ENCODE measurements at places on chromosomes 3 and 15.
A peak's percentile ranks its signal among the peaks of the same experiment; 100 is the strongest.

GRCh38 chr3:69288161-69288895 is 97.6 kb downstream of the FRMD4B start:
- no peak for DNase-seq

GRCh38 chr3:94587291-94587690 is 524.4 kb downstream of the NSUN3 start:
- no peak for DNase-seq

DNA sequence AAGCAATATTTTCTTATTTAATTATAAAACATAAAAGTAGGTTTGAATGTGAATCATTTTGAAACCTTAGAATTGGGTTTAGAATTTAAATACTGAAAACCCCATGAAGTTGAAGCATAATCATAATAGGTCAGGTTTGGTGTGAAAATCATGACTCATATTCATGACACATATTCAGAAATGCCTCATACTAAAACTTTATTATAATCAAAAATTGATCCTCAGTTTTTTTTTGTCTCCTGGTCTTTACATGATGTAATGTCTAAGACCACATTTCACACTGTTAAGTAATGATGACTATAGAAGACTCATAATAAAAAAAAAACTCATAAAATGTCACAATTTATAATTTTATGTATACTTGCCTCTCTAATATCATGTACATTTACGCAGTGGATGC is 190.4 kb downstream of the FOXP1 start:
- peak; percentile 76 for DNase-seq

DNA sequence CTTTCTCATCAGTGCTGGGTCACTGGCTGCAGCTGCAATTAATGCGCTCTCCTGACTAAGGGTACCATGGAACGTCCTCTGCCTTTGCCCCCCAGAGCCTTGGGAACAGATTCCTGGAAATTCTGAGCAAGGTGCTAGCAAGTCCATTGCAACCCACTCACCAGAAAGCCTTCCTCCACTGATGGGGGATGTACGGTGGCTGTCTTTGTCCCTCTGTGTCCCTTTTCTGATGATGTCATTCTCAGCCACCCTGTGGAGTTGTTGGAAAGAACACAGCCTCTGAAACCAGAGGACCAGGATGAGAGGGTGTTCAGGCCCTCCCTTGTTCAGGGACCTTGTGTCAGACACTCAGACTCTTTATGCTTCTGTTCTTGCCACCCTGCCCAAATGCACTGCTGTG is 38.1 kb upstream of the ZBTB38 start:
- peak; percentile 37 for DNase-seq

DNA sequence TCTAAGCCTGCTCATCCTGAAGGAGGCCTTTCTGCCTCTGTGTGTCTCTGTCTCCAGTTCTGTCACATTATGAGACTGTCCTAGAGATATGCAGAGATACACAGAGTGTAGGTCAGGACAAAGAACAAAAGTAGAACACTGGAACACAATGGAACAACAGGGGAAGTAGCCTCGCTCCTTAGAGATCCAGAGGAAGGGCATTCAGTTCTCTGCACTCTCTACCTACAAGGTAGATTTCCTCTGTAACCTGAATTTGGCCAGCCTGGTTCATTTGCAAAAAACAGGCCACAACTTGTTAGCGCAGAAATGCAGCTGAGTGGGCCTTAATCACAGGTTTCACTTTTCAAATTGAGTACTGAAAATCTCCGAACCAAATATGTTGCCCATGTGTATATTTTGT is 19.4 kb downstream of the NEK10 start:
- no peak for DNase-seq

GRCh38 chr15:52220937-52221660 is 29.9 kb upstream of the GNB5 start:
- DNase-seq, result no peak

DNA sequence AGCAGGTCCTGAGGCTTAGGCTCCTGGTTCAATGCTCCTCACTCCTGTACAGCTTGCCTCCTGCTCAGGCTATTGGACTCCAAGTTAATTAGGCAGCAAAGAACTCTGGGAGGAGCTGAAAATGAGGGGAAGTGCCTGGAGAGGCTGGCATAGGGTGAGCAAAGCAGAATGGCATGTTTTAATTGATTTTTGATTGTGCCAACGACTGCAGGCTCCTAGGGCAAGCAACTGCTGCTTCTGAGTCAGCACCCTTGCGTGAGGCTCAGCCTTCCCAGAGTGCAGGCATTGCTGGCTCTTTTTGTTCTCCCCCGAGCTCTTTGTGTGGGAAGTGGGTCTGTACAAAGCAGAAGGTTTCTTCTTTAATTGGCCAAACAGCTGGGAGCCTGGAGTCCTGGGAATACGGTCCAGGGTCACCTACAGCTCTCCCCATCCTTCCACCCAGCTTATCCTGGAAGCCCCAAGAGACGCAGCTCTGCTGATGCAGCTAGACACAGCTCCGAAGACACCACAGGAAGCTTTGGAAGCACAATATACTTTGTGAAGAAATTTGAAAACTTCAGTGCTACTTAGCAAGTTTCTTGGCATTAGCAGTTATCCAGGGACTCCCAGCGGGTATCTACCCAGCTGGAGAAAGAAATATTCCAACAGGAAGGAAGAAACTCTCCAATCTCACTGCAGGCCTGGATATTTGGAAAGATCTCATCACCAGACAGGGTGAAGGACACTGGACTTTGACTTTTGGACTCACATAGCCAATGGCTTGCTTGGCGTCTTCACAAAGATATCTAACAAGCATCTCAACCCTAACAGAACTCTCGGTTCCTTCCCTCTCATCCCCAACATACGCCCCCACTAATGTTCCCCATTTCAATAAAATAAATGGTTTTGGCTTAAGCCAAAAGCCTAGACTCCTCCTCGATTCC is 76.8 kb downstream of the BDH1 start:
- DNase-seq, result no peak

DNA sequence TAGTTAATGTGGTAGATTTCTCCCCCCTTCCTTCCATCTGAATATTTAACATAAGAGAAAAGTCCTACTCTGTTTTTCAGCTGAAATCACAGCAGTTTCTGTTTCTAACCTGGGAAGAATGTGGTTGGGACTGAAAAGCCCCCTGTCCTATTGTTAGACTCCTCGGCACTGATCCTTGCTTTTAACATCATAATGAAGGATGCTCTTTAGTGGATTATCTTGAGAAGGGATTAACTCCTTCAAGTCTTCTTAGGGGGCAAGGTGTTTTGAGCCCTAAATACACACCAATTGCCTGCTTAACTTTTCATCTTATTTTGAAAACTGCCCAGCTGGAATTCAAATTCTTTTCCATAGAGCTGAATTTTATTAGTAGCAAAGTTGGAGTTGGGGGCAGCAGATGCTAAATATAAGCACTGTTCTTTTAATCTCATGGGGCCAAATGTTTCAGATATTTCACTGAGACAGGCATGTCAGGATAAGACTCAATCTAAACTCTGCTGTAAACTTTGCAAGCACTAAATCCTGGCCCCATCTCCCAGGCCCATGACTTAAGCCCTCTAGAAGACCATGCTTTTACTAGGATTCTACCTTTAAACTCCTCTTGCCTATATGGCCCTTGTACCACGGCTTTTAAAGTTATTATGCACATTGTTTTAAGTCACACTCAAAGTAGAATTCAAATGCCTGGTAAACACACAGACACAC is 243.2 kb upstream of the NR2F2 start:
- DNase-seq, result no peak

DNA sequence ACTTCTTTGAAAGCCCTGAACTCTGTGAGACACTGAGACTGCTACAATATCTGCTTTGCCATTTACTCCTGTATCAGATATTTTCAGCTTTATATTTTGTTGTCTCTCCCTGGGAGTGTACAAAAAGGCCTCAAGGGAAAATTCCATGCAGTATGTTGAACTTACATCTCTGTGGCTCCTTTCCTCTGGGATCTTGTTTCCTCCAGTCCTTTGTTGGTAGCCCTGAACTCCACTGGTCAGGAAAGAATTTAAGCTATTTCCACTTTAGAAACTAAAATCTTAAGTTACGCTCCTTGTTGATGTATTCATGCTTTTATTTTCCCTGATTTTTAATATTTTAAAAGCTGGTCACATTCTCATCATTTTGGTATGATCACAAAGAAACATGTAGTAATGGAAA is 277.9 kb downstream of the FHIT start:
- no peak for DNase-seq

DNA sequence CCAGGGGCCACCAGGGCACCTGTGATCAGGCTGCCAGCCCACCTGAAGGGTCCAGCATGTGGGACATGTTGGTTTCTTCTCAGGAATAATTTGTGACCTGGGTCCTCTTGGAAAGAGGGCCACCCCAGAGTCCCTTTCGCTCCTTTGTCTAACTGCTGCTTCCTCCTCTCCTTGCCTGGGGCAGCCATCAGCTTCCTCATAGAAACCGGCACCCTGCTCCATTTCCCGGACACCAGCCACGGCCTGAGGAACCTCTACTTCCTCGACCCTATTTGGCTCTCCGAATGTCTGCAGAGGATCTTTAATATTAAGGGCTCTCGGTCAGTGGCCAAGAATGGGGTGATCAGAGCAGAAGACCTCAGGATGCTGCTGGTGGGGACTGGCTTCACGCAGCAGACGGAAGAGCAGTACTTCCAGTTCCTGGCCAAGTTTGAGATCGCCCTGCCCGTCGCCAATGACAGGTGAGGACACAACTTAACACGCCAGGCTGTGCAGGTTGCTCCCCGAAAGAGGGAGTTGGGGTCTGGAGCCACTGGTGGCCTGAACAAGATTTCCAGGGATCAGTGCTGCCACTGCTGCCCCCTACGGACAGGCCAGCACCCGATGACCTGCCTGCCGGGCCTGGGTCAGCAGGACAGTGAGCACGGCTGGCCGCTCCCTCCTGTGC is 109.7 kb downstream of the LRRK1 start:
- no peak for DNase-seq

DNA sequence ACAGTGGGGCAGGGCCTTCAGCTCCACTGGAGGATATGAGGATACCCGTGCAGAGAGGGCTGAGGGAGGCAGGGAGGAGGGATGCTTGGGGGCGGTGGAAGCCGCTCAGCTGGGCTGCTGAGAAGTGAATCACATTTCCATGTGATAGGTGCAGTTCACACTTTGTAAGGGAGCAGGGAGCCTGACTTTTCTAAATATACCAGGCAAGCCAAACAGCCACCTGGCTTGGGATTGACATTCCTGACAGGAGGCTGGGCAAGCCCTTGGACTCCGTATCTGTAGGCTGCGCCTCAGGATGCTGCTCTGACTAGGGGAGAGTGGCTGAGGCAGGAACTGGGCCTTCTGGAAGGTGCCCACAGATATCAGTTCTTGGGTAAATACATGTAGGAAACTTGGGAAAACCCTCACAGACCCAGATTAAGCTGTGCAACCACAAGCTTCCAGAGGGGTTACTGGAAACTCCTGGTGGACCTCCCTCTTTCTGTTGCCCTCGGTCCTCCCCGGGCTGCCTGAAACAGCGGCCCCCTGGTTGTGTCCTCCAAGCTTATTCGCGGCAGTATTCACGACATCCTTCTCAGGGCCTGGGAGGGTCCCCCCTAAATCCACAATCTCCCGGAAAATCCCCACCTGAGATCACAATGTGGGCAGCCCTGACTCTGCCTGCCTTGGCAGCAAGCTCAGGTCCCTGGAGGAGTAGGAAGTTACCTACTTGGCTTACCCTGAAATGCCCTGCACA is 33.0 kb upstream of the ADCY5 start:
- no peak for DNase-seq

GRCh38 chr3:196772897-196773296 is 33.2 kb downstream of the PAK2 start:
- no peak for DNase-seq

GRCh38 chr3:106805625-106806024 is 571.6 kb upstream of the CCDC54 start:
- no peak for DNase-seq

DNA sequence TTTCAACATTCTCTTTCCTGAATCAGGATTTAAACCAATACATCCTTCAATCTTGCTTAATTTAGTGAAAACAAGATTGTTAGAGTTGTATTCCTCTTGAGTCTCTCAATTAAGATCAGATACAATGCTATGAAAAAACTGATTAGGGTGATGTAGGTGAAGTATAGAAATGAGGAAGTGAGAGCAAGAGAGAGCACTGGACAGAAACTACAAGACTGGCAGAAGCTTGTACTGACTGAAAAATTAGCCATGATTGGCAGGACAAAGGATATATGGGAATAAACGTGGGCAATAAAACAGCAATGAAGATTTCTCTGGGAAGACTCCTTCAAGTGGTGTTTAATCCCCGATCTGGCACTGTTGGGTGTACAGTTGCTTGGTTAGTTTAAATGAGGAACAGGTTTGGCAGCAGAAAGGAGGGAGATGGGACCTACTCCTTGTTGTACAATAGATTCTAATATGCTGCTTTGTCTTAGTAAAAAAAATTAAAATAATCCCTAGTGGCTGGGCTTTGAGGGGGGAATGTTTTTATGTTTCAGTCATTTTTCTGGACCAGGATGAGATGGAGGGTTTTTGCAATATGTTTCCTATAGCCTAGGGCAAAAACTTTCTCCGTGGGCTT is 252.7 kb downstream of the SLC9A9 start:
- DNase-seq, result peak; percentile 10

Data from suppressor macrophage treated with lipopolysaccharide for 1 hour (primary cell).